Activated CD4-positive, alpha-beta T cell treated with anti-CD3 and anti-CD28 coated beads, Interleukin-2, amount 50 U/mL, for 24 hours (primary cell): ENCODE measurements at places on chromosomes 6 and 20.

DNA sequence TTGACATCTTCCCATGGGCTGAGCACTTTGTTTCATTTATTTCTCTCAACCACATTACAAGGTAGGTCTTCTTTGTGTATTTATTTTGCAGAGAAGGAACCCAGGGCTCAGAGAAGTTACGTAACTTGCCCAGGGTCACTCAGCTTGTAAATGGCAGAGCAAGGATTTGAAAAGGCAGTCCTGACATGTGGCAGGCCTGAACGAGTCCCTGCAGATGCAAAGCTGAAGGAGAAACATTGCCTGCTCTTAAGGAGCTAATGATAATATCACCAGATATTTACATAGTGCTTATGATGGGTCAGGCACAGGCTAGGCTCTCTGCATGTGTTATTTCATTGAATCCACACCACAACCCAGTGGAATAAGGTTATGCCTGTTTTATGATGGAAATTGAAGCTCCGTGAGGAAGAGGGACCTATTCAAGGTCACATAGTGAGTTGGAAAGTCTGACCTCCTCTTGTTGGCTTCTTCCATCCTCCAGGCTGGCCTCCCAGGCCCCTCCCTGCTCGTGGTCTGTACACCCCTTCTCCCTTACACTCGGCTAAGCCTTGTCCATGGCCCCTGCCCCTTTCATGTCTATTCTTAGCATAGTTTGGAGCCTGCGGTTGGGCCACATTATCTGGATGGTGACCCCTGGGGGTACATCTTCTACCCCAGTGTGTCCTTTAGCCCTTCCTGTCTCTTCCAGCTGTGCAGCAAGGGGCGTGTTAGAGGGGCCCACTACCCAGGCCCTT lies 12.5 kb downstream of the MYH7B start:
- no peak for DNase-seq

GRCh38 chr6:117559299-117559698 lies 43.0 kb downstream of the GOPC start:
- DNase-seq = no peak

GRCh38 chr6:19465256-19465655 lies 371.9 kb upstream of the ID4 start:
- no peak for DNase-seq

GRCh38 chr6:117451671-117452070 lies 25.9 kb upstream of the ROS1 start:
- no peak for DNase-seq

DNA sequence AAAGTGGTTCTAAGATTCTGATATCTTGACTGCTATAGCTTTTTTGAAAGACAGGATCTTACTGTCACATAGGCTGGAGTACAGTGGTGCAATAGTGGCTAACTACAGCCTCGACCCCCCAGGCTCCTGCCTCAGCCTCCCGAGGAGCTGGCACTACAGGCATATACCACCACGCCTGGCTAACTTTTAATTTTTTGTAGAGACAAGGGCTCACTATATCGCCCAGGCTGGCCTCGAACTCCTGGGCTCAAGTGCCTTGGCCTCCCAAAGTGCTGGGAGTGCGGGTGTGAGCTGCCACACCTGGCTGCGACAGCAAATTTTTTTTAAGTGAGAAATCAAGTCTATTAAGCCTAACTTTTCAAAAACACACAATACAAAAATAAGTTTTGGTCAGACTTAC lies 106.6 kb downstream of the NOL4L start:
- DNase-seq = no peak

- no peak for DNase-seq
These were observed 62.5 kb downstream of the RALGAPA2 start for GRCh38 chr20:20649945-20650344.
